Thymus (tissue), 14 donors: ENCODE measurements at places on chromosomes 2 and 18. TPM values are rescaled to one million over a fixed set of nuclear protein-coding genes. Genes with fewer than 3 reads are reported as not detected.

The ZBTB7C gene
- total RNA-seq, result 0.14 TPM

The ARHGAP15 gene
- total RNA-seq, result 182 TPM

The GATA6 gene
- total RNA-seq, result 0.47 TPM

DNA sequence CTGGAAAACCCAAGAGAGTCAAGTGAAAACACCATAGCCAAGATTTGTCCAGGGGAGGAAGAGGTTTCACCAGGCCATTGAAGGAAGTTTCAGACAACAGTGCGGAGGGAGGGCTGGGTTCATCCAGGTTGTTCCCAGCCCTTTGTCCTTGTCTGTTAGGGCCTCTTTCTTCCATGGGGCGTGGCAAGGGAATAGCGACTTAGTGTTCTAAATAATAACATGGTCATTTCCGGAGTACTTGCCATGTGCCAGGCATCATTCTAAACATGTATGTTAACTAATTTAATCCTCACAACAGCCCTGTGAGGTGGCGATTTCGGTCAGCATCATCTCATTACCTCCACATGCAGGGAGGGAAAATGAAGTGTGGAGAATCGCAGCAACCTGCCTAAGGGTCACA, 77.3 kb downstream of the TCF7L1 start:
- peaks cover 7% of the 10 kb centered on the region for H3K4me1 ChIP-seq
- H3K27ac ChIP-seq, result no peak overlapping the region
- no peak for DNase-seq
- H3K27me3 ChIP-seq, result no peaks in the 10 kb centered on the region
- H3K36me3 ChIP-seq, result no peaks in the 10 kb centered on the region

DNA sequence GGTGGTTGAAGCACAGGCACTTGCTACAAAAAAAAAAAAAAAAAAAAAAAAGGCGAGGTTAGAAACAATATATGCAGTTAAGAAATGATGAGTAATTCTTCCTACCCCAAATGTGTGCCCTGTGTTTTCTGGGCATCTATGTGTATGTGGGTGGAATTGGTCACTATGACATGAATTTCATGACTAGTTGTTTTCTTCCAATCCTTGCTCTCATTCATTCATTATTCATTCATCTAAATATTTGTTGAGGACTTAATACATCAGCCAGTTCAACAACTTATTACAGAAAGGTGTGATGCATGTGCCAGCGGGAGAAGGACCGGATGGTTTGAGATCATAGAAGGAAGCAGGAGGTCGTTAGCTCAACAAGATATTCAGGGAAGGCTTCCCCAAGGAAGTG, 8.3 kb upstream of the EGR4 start:
- no peaks in the 10 kb centered on the region for H3K36me3 ChIP-seq
- no peaks in the 10 kb centered on the region for H3K4me1 ChIP-seq
- no peak for DNase-seq

DNA sequence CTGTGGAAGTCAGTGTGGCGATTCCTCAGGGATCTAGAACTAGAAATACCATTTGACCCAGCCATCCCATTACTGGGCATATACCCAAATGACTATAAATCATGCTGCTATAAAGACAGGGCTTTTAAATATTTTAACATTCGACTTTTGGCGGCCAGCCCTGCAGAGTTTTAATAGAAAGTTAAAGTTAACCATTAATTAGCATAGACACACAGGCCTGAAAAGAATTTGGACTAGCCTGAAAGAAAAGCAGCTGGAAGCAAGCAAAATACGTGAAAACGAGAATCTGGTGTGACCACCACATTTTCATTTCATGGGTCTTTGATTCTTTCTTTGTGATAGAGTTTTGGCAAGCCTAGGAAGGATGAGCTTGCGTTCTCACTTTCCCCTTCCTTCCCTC, 184.0 kb downstream of the SCG2 start:
- no peaks in the 10 kb centered on the region for H3K27me3 ChIP-seq
- no peak overlapping the region for H3K4me3 ChIP-seq
- H3K4me1 ChIP-seq, result no peaks in the 10 kb centered on the region
- no peaks in the 10 kb centered on the region for H3K36me3 ChIP-seq
- H3K27ac ChIP-seq, result no peak overlapping the region

DNA sequence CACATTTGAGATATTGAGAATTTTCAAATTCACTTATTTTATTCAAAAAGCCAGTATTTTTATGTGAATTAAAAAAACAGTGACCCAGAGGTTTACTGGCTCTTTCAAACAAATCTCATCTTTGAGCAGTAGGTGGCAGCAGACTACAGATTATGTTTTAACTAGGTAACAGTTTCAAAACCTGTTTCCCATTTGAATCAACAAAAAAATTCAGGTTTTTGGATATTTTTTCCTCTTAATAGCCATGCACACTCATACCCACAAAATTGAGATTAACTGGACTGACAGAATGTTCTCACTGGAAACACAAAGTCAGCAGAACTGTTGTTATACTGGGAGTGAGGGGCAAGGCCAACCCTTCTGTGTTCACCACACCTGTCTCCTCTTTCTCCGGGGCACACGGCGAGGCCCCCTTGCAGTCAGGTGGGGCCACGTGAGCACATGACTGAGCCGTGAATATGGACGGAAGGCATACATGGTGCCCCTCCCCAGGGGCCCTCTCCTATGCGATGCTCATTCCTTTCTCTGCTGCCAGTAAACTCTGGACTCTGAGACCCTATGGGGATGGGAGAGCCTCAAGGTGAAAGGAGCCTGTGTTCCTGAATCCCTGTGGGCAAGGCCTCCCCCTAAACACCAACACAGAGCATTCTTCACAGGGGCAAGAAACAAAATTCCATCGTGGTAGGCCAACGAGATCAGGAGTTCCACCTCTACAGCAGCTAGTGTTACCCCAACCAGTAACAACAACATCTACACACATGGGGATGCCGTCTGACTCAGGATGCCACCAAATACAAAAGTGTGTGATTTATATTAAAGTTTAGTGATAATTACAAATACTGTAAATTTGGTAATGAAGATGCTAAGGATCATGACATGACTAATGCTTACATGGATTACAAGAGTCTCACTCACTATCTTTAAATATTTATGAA, 80.4 kb downstream of the LPIN2 start:
- no peak overlapping the region for H3K27ac ChIP-seq
- H3K4me1 ChIP-seq, result peaks cover 5% of the 10 kb centered on the region
- H3K4me3 ChIP-seq, result no peak overlapping the region
- peaks cover 18% of the 10 kb centered on the region for H3K36me3 ChIP-seq
- no peaks in the 10 kb centered on the region for H3K27me3 ChIP-seq

DNA sequence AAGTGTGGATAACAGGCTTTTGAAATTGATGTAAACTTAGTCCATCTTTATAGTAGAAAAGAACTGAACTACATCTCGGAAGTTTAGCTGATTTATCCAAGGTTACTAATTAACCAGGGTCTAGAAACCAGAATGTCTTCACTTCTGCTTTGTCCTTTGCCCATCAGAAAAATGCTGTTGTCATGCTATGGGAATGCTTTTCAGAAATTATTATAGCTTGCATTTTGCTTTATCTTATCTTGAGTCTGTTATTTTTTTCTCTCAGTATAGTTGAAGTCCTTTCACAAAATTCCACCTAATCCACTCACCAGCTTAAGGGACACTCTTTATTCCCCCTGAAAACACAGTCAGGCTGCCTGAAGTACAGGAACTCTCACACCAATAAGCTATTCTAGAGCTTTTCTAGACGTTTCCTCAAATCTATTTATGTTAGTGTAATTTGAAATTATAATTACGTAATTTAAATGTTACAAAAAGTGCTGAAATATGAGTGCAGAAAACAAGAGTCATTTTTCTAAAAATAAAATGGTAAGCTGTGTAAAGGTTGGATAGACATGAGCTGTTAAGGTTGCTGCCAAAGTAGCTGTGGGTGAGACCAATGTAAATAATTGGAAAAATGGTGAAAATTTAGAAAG, 456.3 kb downstream of the TGIF1 start:
- H3K36me3 ChIP-seq, result no peaks in the 10 kb centered on the region
- no peaks in the 10 kb centered on the region for H3K4me1 ChIP-seq
- no peak overlapping the region for H3K27ac ChIP-seq
- H3K4me3 ChIP-seq, result no peak overlapping the region
- no peaks in the 10 kb centered on the region for H3K27me3 ChIP-seq
- no peak for DNase-seq

DNA sequence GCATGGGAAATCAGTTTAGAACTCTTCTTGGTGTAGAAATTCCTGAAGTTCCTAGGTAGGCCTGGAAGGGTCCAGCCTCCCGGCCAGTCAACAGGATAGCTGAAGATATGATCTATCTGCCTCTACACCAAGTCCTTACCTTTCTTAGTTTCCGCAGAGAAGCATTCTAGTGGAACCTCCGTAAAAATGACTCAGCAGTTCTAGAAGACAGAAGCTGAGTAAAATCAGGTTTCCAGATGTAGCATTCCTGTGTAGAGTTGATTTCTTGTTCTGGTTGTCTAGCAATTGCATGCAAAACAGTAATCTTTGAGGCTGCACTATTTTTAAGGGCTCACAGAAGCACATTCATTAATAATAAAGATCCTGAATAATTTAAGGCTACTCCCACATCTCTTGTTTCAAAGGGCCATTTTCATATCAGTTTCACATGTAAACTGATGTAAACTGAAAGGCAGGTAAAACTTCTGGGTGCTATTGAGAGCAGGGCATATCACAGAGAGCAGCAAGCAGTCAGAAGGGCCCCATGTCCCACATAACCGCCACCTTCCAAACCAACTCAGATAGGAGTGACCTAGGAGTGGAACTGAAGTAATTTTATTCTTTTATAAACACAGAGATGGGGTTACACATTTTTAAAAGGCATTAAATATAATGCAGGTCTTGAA, 3.2 kb upstream of the DYTN start:
- H3K27me3 ChIP-seq, result no peaks in the 10 kb centered on the region
- H3K36me3 ChIP-seq, result no peaks in the 10 kb centered on the region
- H3K27ac ChIP-seq, result no peak overlapping the region

DNA sequence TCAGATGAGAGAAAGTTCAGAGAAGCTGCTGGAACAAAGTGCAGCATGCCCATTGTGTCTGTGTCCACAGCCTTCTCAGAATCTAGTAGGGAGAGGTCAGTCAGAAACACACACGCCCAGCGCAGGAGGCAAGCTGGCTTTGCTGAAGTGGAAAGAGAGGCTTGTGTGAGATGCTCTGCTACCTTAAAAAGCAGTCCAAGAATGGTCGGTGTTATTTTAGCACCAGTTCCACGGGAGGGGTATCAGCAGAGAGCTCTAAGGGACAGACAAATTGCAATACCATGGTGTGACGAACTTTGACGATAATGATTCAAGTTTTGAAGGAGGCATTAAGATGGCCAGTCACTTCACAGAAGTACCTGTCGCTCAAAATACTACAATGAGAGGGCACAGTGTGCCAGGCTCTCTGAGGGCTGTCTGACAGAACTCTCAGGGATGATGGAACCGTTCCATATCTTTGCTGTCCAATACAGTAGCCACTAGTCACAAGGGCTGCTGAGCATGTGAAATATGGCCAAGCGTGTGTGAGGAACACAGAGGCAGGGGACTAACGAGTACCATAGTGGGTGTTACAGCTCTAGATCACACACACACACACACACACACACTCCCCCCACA, 237.5 kb upstream of the TMEM200C start:
- H3K27me3 ChIP-seq, result no peaks in the 10 kb centered on the region
- no peak for DNase-seq
- no peak overlapping the region for H3K27ac ChIP-seq
- no peaks in the 10 kb centered on the region for H3K4me1 ChIP-seq

- no peak overlapping the region for H3K27ac ChIP-seq
- no peak for DNase-seq
- H3K27me3 ChIP-seq, result no peaks in the 10 kb centered on the region
- H3K4me3 ChIP-seq, result no peak overlapping the region
- no peaks in the 10 kb centered on the region for H3K36me3 ChIP-seq
- H3K4me1 ChIP-seq, result no peaks in the 10 kb centered on the region
These were observed 69.4 kb downstream of the RHOB start for GRCh38 chr2:20516291-20516645.

DNA sequence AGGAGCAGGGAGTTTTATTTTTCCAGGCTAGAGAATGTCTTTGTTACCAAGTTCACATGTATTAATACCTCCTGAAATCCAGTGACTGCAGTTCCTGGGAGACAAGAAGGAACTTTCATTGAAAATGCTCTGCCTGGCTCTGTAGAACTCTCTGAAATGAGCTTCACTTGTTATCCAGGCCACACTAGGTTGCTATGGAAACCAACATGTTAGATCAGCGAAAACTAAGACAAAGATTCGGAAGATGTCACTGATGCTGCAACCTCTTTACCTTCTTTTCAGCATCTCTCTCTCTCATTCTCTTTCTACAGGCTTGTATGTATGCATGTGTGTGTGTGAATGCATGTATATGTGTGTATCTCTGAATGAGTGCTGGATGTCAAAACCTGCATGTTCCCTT, 218.5 kb downstream of the TRIB2 start:
- no peak overlapping the region for H3K4me3 ChIP-seq
- H3K27ac ChIP-seq, result no peak overlapping the region
- H3K27me3 ChIP-seq, result no peaks in the 10 kb centered on the region
- no peaks in the 10 kb centered on the region for H3K36me3 ChIP-seq

DNA sequence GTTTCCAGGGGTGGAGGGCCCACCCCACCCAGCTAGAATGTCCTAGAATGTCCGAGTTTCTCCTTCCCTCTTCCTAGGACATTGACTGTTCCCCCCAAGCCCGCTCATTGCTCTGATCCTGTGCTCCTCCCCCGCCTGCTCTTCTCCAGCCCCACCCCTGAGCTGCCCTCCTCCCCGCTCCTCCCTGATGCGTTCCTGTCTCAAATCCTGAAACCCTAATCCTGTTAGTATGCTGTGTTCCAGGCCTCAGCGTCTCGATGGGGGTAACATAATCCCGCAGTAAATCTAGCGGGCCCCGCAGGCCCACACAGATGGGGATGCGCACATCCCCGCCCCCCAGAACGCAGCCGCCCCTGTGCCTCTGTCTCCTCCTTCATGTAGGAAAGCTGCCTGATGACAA, 51.3 kb downstream of the NRP2 start:
- no peaks in the 10 kb centered on the region for H3K27me3 ChIP-seq
- no peaks in the 10 kb centered on the region for H3K36me3 ChIP-seq
- no peak overlapping the region for H3K4me3 ChIP-seq
- no peak for DNase-seq
- no peaks in the 10 kb centered on the region for H3K4me1 ChIP-seq
- H3K27ac ChIP-seq, result no peak overlapping the region

DNA sequence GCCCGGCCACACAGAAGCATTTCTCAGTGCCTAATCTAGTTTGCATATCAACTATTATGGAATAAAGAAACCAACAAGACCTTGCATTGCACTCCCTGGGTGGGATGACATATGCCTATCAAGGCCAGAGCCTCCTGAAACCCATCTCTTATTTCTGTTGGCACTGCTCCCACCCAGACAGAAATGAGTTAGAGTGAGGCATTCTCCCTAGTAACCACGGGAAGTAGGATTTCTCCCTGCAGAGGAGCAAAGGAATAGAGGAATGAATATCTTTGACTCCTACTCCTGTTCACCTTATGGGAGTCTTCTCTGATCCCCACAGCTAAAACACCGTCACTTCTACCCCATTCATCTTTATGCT, 24.2 kb upstream of the SCYGR1 start:
- no peaks in the 10 kb centered on the region for H3K36me3 ChIP-seq
- H3K27ac ChIP-seq, result no peak overlapping the region
- H3K4me1 ChIP-seq, result no peaks in the 10 kb centered on the region
- H3K4me3 ChIP-seq, result no peak overlapping the region
- H3K27me3 ChIP-seq, result no peaks in the 10 kb centered on the region

GRCh38 chr2:145351864-145352425, 832.0 kb upstream of the ZEB2 start:
- H3K4me1 ChIP-seq, result no peaks in the 10 kb centered on the region
- no peaks in the 10 kb centered on the region for H3K27me3 ChIP-seq
- H3K4me3 ChIP-seq, result no peak overlapping the region
- DNase-seq, result no peak

GRCh38 chr2:238174701-238175100, 15.9 kb downstream of the ERFE start:
- H3K4me1 ChIP-seq, result no peaks in the 10 kb centered on the region
- DNase-seq, result no peak
- no peaks in the 10 kb centered on the region for H3K27me3 ChIP-seq
- no peak overlapping the region for H3K4me3 ChIP-seq
- H3K36me3 ChIP-seq, result peaks cover 76% of the 10 kb centered on the region
